Stimulated activated CD4-positive, alpha-beta T cell treated with anti-CD3 and anti-CD28 coated beads, Interleukin-2, amount 100 ng/mL, for 4 hours (primary cell): ENCODE measurements at places on chromosomes 1 and 21.

DNA sequence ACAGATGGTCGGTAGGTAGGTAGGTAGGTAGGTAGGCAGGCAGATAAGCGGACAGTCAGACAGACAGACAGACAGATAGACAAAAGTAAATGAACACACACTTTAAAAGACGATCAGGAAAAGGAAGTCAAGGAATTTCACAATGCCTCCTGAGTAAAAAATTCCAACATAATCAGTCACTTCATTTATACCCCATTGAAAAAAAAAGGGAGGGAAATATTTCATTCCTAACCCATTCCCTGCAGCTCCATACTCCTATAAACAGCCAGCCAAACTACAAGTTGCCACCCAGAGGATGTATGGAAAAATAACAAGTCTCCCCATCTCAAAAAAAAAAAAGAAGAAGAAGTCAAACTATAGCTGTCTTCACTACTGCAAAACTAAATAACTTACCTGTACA is 43.4 kb downstream of the ZZZ3 start:
- DNase-seq, result no peak

GRCh38 chr1:234135501-234135900 is 231.0 kb downstream of the SLC35F3 start:
- DNase-seq, result no peak

DNA sequence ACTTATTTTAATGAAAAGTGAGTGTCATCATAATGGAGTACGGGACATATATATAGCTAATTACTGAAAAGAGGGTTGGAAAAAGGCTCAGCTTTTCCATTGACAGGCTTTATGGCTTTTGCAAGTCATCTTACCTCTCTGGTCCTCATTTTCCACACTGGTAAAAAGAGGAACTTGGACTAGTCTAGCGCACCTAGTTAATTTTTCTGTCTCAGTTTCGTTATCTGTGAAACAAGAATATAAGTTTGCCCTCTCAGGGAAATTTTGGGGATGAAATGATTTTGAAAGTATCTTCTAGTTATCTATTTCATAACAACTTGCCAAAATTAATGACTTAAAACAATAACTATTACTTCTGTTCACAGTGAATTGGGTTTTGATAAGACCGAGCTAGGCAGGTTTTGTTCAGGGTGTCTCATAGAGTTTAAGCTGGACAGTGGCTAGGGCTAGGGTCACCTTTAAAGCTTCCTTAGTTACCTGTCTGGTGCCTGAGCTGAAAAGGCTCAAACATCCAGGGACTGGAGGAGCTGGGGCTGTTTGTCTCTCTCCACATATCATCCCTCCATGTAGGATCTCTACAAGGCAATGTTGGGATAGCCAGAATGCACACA is 91.7 kb downstream of the TYW3 start:
- DNase-seq, result no peak

DNA sequence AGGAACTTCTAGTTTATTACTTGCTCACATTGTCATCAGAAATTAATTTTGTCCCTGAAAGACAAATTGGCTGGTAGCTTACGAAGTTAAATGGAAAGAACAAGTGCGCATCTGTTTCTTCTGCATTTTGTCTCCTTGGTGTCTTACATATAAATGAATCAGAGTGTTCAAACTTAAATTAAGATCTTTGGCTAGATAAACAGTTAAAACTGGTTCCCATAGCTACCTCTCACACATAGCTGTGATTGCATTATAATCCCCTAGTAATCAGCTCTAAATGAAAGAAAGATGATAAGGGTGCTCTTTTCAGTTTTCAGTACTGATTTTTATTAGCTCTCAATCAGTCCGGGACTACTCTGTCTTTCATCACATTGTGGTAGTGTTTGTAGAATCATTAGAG is 124.2 kb upstream of the LMO4 start:
- no peak for DNase-seq

GRCh38 chr1:39293375-39294070 is 89.0 kb downstream of the MACF1 start:
- DNase-seq, result no peak

DNA sequence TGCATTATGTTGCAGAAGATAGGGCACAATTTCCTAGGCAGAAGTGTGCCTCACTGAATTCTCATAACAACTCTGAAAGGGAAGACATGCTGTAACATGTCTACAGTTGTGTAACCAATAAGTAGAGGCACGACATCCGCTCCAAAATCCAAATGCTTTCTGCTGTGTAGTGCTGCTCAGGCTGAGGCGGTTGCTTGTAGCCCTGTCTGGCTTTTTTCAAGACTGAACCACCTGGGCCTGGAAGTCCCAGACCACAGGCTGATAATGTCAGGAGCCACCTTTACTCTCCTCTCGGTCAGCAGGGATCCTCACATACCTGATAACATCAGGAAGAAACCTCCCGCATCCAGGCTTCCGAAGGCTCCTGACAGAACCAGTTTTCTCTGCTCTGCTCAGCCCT is 10.9 kb downstream of the AKNAD1 start:
- DNase-seq, result no peak
